Glutamatergic neuron (in vitro differentiated cells): ENCODE measurements at places on chromosomes 13 and 19. TPM values are rescaled to one million over a fixed set of nuclear protein-coding genes. Genes with fewer than 3 reads are reported as not detected.
A peak's percentile ranks its signal among the peaks of the same experiment; 100 is the strongest.

DNA sequence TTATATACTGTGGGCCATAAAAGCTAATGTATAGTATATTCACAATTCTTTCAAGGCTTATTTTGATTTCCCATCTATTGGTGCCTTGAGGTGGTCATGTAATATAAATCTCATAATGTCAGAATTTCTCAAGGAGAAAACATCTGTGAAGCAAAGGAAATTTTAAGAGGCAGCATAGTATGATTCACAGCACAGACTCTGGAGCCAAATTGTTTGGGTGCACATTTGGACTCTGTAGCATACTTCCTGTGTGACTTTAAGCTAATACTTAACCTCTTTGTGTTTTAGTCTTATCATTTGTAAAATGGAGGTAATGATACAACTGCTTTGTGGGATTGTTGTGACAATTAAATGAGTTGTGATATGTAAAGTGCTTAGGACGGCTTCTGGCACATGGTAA lies 67.6 kb downstream of the PIBF1 start:
- H3K4me1 ChIP-seq: no peaks in the 10 kb centered on the region
- H3K36me3 ChIP-seq: peaks cover under 1% of the 10 kb centered on the region
- H3K4me3 ChIP-seq: no peak overlapping the region

DNA sequence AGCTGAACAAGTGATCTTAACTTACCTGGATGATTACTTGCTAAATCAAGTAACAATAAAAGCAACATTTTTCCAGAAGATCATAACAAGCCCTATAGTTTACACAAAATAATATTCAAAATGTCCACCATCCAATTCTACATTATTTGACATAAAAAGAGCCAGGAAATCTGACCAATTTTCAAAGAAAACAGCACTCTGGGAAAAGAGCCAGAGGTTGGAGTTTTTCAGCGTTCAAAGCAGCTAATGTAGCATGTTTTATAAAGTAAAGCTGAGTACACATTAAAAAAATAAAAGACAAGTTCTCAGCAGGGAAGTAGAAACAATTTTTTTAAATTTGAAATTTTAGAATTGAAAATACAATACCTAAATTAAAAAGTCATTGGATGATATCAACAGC lies 62.6 kb downstream of the UFM1 start:
- no peak overlapping the region for H3K27ac ChIP-seq
- no peak for DNase-seq
- H3K4me3 ChIP-seq: no peak overlapping the region
- H3K4me1 ChIP-seq: no peaks in the 10 kb centered on the region
- no peaks in the 10 kb centered on the region for H3K27me3 ChIP-seq

DNA sequence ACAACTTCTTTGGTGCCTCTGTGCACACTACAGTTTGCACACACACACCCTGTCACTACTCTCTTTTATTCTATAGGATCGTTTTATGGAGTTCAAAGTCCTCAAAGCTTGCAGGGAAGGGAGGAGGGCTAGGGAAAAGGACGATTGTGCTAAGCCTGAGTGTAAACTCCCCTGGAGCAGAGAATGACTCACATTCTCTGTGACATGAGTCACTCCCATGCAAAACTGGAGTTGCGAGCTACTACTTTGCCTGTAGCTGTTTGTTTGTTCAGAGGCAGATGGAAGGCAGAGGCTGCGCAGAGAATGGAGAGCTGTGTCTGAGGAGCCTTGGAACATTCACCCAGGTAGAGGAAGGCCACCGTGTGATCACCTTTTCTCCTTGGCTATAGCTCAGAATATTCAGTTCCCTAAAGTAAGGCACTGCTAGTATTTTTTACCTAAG lies 80.5 kb upstream of the MBNL2 start:
- DNase-seq: no peak
- H3K4me3 ChIP-seq: no peak overlapping the region

GRCh38 chr13:48828962-48829411 lies 146.7 kb upstream of the FNDC3A start:
- no peak for DNase-seq
- H3K27me3 ChIP-seq: no peaks in the 10 kb centered on the region
- H3K27ac ChIP-seq: no peak overlapping the region
- no peak overlapping the region for H3K4me3 ChIP-seq

- no peaks in the 10 kb centered on the region for H3K27me3 ChIP-seq
- H3K4me1 ChIP-seq: no peaks in the 10 kb centered on the region
- DNase-seq: no peak
Measured at GRCh38 chr13:40152145-40152544, 496.7 kb downstream of the COG6 start.

GRCh38 chr19:43812688-43813087 lies 10.4 kb upstream of the LYPD5 start:
- H3K27ac ChIP-seq: no peak overlapping the region
- no peak overlapping the region for H3K4me3 ChIP-seq
- no peaks in the 10 kb centered on the region for H3K36me3 ChIP-seq
- H3K27me3 ChIP-seq: no peaks in the 10 kb centered on the region
- H3K4me1 ChIP-seq: no peaks in the 10 kb centered on the region

- H3K36me3 ChIP-seq: peaks cover 4% of the 10 kb centered on the region
- no peak for DNase-seq
- no peak overlapping the region for H3K4me3 ChIP-seq
- H3K4me1 ChIP-seq: no peaks in the 10 kb centered on the region
- peaks cover 2% of the 10 kb centered on the region for H3K27me3 ChIP-seq
Measured at GRCh38 chr13:95793781-95794180, 116.8 kb downstream of the DNAJC3 start.

- H3K4me3 ChIP-seq: no peak overlapping the region
- no peaks in the 10 kb centered on the region for H3K36me3 ChIP-seq
- no peak for DNase-seq
- H3K27me3 ChIP-seq: no peaks in the 10 kb centered on the region
- H3K4me1 ChIP-seq: peaks cover 7% of the 10 kb centered on the region
Measured at GRCh38 chr13:76466043-76466442, 420.2 kb downstream of the KCTD12 start.

- H3K27me3 ChIP-seq: peaks cover 7% of the 10 kb centered on the region
- H3K36me3 ChIP-seq: no peaks in the 10 kb centered on the region
- no peak overlapping the region for H3K4me3 ChIP-seq
Measured at GRCh38 chr19:50000841-50001557, 24.2 kb downstream of the VRK3 start.

DNA sequence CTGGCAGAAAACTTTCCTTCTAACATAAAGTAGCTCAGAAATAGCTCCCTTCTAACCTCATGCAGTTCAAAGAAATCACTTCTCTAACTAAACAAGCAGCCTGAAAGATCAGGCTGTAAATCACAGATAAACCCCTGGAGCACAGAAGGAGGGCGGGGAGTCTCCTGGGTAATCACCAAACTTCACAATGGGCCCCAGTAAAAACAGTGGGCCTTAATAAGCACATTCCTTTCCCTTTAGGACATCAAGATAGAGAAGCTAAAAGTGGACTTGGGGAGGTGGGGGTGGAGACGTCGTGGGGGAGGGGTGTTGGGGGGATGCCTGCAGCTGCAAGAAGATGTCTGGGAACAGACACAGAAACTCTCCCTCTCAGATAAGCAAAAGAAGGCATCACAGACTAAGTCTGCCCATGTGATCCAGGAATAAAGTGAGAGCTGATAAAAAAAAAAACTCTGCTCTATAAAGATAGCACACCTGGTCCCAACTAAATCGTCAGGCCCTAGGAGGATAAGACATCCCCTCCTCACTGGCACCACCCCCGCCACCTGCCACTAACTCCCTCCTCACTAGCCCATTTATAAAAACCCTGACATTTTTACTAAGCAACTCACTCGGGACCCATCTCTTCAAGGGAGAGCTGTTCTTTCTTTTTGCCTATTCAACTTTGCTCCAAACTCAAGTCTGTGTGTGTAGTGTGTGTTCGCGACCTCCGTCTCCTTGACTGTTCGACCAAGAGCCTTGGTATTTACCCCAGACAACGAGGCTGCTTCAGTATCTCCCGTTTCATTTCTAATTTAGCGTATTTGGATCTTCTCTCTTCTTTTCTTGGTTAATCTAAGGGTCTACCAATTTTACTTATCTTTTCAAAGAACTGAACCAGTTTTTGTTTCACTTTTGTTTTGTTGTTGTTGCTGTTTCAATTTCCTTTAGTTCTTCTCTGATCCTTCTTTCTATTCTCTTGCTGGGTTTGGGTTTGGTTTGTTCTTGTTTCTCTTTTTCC lies 31.7 kb downstream of the DNAJC15 start:
- no peak overlapping the region for H3K27ac ChIP-seq
- H3K4me1 ChIP-seq: peaks cover 5% of the 10 kb centered on the region
- DNase-seq: no peak
- H3K27me3 ChIP-seq: peaks cover 1% of the 10 kb centered on the region

- peaks cover 19% of the 10 kb centered on the region for H3K27me3 ChIP-seq
- H3K4me3 ChIP-seq: peak overlapping the region; percentile 82
- peak overlapping the region; percentile 88 for H3K27ac ChIP-seq
- peak; percentile 82 for DNase-seq
Measured at GRCh38 chr13:27006519-27007161, 165.0 kb downstream of the USP12 start.

DNA sequence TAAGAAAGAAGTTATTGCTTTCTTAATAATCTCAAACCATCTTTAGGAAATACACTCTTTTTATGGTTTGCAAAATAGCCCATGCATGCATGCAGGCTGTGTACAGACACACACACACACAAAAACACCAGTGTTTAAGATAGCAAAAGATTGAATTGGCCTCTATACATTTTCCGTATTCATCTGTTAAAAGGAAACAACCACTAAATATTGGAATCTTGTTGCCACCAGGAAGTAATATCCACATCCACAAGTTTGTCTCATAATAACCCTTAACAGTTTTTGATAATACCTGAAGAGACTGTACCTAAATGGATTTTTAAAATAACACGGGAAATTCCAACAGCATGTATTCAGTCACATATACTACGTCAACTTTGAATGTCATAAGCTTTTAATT lies 7.3 kb upstream of the MAB21L1 start:
- H3K36me3 ChIP-seq: no peaks in the 10 kb centered on the region
- peaks cover 50% of the 10 kb centered on the region for H3K4me1 ChIP-seq
- H3K27ac ChIP-seq: peak overlapping the region; percentile 90
- H3K27me3 ChIP-seq: peaks cover 2% of the 10 kb centered on the region

DNA sequence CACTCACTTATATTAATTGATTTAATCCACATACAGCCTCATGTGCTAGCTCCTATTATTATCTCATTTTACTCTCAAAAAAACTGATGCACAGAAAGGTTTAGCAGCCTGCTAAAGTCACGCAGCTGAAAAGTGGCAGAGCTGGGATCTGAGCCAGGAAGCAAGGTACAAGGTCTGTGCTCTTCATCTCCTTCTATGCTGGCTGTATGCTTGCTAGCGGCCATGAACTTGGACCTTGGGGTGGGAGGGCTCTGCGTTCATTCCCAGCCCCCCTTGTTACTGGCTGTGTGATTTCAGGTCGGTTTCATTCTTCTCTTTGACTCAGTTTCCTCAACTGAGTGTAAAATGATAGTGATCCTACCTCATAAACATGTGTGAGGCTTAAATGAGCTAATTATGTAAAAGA lies 69.8 kb downstream of the ALOX5AP start:
- DNase-seq: no peak
- no peaks in the 10 kb centered on the region for H3K36me3 ChIP-seq
- peaks cover 12% of the 10 kb centered on the region for H3K27me3 ChIP-seq
- H3K4me1 ChIP-seq: peaks cover 40% of the 10 kb centered on the region

DNA sequence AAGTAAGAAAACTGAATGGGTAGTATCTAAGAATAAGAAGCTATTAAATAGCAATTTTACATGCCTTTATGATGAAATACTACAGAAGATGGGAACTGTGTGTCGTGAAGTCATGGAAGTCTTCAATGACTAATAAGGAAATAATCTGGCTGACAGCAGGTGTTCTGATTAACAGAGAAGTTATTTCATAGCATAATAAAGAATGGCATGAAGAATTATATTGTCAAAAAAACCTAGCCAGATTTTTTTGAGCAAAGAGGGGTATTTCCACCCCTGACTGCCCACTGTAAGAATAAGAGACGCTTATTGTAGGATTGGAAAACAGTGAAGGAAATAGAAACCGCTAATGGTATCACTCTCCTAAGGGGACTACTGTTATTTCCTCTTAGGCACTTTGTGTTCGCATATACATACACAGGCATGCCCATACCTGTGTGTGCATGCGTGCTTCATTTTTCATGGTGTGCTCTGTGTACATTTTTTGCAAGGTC lies 318.8 kb downstream of the SHISA2 start:
- no peak overlapping the region for H3K4me3 ChIP-seq
- DNase-seq: no peak
- H3K4me1 ChIP-seq: peaks cover 7% of the 10 kb centered on the region
- H3K36me3 ChIP-seq: no peaks in the 10 kb centered on the region
- H3K27me3 ChIP-seq: peaks cover 1% of the 10 kb centered on the region

GRCh38 chr13:100051070-100051469 lies 37.8 kb upstream of the PCCA start:
- H3K4me1 ChIP-seq: no peaks in the 10 kb centered on the region
- H3K27me3 ChIP-seq: no peaks in the 10 kb centered on the region
- no peak for DNase-seq
- no peak overlapping the region for H3K4me3 ChIP-seq
- no peaks in the 10 kb centered on the region for H3K36me3 ChIP-seq

DNA sequence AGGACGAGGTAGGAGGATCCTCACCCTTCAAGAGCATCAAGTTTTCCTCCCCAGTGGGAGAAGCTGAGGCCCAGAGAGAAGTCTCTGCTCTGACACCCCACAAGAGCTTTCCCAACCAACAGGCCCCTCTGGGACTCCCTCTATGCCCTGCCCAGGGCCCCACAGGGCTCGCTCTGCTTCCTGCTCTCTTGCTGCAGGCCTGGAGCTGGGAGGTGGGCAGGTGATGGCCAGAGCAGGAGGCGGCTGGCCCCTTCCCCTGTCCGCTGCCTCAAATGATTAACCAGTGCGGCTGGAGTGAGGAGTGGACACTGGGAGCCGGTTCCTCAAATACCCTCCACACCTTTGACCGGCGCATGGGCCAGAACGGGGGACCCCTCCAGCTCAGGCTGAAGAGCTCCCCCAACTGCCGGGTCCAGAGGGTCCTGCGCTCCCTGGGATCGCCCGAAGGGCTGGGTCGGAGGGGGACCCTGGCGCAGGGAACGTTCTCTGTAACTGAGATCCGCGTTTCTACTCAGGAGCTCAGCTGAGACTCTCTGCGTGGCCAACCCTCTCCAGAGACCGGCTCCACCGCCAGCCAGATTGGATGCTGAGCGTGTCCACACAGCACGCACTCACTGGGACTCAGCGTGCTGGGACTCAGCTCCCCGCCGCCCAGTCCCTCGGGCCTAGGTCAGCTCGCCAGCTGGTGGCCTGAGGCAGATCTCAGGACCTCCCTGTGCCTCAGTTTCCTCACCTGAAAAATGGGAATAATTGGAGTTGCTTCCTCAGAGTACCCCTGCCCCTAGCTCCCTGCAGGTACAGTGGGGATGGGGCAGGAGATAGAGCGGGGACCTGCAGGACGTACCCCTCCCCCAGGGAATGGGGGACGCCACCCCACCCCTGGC lies 6.7 kb upstream of the ONECUT3 start:
- H3K27ac ChIP-seq: no peak overlapping the region
- peaks cover 9% of the 10 kb centered on the region for H3K4me1 ChIP-seq
- no peak overlapping the region for H3K4me3 ChIP-seq

GRCh38 chr13:32878163-32878562 lies 138.1 kb upstream of the KL start:
- peaks cover 2% of the 10 kb centered on the region for H3K27me3 ChIP-seq
- no peak overlapping the region for H3K27ac ChIP-seq
- no peaks in the 10 kb centered on the region for H3K4me1 ChIP-seq
- H3K4me3 ChIP-seq: no peak overlapping the region
- DNase-seq: no peak
- no peaks in the 10 kb centered on the region for H3K36me3 ChIP-seq

GRCh38 chr13:25927932-25928331 lies 123.9 kb downstream of the SHISA2 start:
- H3K4me3 ChIP-seq: peak overlapping the region; percentile 69
- no peaks in the 10 kb centered on the region for H3K27me3 ChIP-seq
- DNase-seq: peak; percentile 60

ZNF57 gene
- 2.7 TPM for total RNA-seq

PROZ gene
- not detected for total RNA-seq

LILRA5 gene
- not detected for total RNA-seq

KCTD4 gene
- not detected for total RNA-seq

NALCN gene
- total RNA-seq: 0.81 TPM

ZNF880 gene
- 24.5 TPM for total RNA-seq

RASIP1 gene
- total RNA-seq: 6.2 TPM

TSSK6 gene
- 1.7 TPM for total RNA-seq

AMER2 gene
- 1.5 TPM for total RNA-seq
